ENCODE measurements at places on chromosomes 1 and 21.

DNA sequence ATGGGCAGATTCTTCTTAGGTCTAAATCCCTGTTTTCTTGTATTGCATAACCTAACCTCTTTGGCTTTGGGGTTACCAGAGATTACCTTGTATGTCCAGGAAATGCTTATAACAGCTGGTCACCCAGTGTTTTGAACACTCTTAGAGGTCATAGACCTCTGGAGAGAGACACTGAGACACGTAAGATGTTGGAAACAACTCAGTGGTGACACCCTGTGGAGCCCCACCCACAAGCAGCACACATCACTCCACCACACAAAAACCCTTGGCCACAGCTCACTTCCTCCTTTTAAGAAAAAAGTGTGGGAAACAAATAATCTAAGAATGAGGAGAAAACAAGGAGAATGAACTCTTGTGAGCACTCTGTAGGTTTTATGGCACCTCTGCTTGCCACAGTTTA lies 26.3 kb upstream of the CYP4B1 start:
- DNase-seq = no peak

- no peak for DNase-seq
Observed at GRCh38 chr21:15752763-15753407, 23.1 kb downstream of the USP25 start.

DNA sequence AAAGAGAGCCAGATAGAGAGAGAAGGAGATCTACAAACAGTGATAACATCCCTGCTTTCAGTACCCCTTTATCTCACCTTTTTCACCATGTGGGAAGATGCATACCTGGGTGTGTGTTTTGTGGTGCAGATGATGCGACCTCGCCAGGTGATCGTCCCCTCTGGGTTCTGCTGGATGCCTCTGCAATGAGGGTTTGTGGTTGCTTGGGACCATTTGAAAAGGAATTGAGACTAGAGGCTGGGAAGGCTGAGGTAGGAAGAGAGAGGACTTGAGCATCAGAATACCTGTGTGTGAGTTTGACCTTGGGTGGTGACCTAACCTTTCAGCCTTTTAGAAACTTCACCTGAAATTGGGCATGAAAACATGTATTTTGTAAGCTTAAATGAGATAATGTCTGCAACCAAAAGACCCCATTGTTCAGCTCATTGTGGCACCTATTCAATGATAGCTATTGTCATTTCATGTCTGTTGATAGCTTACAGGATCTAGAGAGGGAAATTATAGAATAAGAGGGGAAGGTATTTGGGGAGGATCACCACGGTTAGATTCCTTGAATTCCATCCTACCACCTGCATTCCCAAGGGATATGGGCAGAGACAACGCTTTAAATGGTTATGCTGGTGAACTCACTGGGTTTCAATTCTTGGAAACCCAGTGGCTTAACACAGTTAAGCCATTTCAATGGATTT lies 125.7 kb downstream of the IGSF21 start:
- DNase-seq = no peak

GRCh38 chr1:208809876-208810275 lies 565.7 kb upstream of the PLXNA2 start:
- no peak for DNase-seq

- DNase-seq = no peak
Observed at GRCh38 chr1:152777510-152778137, 2.7 kb downstream of the LCE1F start.

Data from NCI-H1092 treated with DMSO at 0.1 percent for 48 hours (cell line).